ENCODE measurements at places on chromosomes 11 and 22.

- peaks cover 87% of the 10 kb centered on the region for H3K27me3 ChIP-seq
- H3K4me1 ChIP-seq: no peaks in the 10 kb centered on the region
- H3K36me3 ChIP-seq: no peaks in the 10 kb centered on the region
Observed at GRCh38 chr11:69924308-69925161, 105.3 kb upstream of the FGF3 start.

- H3K27ac ChIP-seq: no peak overlapping the region
- no peak overlapping the region for H3K4me3 ChIP-seq
- no peaks in the 10 kb centered on the region for H3K4me1 ChIP-seq
- peaks cover 47% of the 10 kb centered on the region for H3K27me3 ChIP-seq
Observed at GRCh38 chr11:35541621-35542375, 16.4 kb upstream of the PAMR1 start.

- no peaks in the 10 kb centered on the region for H3K4me1 ChIP-seq
- H3K27ac ChIP-seq: no peak overlapping the region
- H3K4me3 ChIP-seq: no peak overlapping the region
- no peaks in the 10 kb centered on the region for H3K36me3 ChIP-seq
- no peaks in the 10 kb centered on the region for H3K27me3 ChIP-seq
Observed at GRCh38 chr11:115895594-115895993, 391.4 kb upstream of the CADM1 start.

GRCh38 chr11:24070435-24070834 lies 426.4 kb upstream of the LUZP2 start:
- no peaks in the 10 kb centered on the region for H3K4me1 ChIP-seq
- DNase-seq: no peak
- no peaks in the 10 kb centered on the region for H3K36me3 ChIP-seq
- H3K27ac ChIP-seq: no peak overlapping the region
- H3K4me3 ChIP-seq: no peak overlapping the region

DNA sequence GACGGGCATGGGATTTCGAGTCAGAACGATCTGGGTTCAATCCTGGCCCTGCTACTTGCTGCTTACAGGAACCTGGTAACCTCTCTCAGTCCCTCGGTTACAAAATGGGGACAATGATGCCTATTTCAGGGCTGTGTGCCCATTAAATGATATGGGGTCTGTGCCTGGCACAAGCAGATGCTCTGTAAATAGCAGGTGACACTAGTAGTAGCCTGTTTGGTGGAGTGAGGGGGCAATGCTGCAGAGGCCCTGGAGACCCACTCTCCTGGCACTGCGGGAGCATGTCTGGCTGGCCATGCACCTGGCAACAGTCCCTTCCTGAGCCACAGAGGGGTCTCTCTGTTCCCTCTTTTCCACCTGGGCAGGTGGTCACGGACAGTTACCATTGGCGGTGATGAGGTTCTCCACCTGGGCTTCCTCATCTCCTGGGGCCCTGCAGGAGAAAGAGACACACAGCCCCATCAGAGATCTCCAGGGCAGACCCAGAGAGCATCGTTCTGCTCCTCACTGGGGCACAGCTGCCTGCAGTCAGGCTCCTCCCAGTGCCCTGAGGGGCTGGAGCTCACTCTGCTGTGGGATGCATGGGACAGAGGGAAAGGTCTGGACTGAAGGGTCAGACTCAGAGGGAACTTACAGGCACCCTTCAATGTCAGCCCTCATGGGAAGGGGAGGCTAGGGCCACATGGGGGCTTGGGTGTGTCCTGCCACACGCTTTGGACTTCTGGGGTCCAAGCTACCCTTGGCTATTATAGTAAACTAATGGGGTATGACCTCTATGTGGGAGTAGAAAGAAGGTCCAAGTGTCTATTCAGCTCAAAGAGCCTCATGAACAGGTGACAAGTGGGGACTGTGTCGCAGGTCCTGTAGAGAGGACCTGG lies 15.6 kb upstream of the FXYD2 start:
- peaks cover 20% of the 10 kb centered on the region for H3K4me1 ChIP-seq
- H3K27me3 ChIP-seq: peaks cover 10% of the 10 kb centered on the region
- no peak overlapping the region for H3K4me3 ChIP-seq
- DNase-seq: no peak

DNA sequence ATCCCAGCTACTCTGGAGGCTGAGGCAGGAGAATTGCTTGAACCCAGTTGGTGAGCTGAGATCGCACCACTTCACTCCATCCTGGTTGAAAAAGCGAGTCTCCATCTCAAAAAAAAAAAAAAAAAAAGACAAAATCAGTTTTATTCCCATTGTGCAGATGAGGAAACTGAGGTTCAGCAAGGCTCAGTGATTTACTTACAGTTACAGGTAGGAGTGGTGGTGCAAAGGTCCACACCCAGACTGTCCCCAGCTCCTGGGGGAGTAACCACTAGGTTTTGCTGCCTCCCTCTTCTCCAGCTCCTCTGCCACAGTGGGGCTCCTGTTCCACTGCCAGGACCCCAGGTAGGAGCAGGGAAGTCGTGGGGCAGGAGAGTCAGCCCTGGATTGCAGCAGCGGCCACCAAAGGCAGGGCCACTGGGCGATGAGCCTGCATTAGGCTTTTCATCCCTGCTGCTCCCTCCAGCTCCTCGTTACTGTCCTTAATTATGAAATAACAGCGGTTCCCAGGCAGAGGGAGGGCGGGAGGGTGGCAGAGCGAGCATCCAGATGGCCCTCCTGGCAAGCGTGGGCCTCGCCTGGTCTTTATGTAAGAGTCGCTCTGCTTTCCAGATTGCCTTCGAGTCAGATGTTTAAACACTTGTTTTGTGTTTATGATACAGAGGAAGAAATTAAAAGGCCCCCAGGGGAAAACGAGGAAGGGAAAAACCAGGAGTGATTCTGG lies 15.5 kb upstream of the RASD2 start:
- no peaks in the 10 kb centered on the region for H3K36me3 ChIP-seq
- H3K4me3 ChIP-seq: no peak overlapping the region
- no peaks in the 10 kb centered on the region for H3K4me1 ChIP-seq
- DNase-seq: no peak
- H3K27ac ChIP-seq: no peak overlapping the region

GRCh38 chr22:27349456-27349855 lies 452.1 kb downstream of the MN1 start:
- no peaks in the 10 kb centered on the region for H3K36me3 ChIP-seq
- no peak overlapping the region for H3K4me3 ChIP-seq
- DNase-seq: no peak
- H3K4me1 ChIP-seq: no peaks in the 10 kb centered on the region

DNA sequence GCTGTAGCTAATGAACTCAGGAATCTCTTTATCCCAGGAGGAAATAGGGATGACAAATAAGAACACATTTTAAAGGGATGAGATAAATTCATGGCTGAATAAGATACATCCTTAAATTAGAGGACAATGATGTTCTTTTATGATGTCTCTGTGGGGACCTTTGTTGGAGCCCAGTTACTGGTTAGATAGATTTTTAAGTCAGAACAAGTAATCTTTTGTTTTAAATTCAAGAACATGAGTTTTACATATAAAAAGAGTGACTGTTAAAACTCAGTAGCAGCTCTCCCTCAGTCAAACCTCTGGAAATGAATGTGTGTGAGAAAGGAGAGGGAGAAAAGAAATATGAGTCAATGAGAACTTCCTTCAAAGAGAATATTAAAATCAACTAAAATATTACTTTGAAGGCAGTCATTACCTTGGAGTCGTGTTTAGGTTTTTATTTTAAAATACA lies 241.6 kb downstream of the SWAP70 start:
- H3K4me1 ChIP-seq: no peaks in the 10 kb centered on the region
- no peaks in the 10 kb centered on the region for H3K27me3 ChIP-seq
- no peak overlapping the region for H3K4me3 ChIP-seq
- DNase-seq: no peak

DNA sequence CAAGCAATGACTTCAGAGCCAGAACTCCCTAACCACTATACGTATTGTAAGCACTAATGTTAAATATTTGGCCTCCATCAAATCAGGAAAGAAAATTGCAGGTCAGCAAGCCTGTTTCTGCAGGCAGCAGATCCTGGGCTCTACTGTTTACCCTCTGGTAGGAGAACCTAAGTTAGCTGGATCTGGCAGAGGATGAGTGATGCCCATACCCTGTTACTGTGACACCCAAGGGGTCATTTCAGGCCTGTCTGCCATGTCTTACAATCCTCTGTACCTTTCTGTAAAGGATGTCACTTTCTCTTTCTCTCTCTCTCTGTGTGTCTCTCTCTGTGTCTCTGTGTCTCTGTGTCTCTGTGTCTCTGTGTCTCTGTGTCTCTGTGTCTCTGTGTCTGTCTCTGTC lies 106.9 kb downstream of the CSNK2A3 start:
- H3K36me3 ChIP-seq: peaks cover 3% of the 10 kb centered on the region
- DNase-seq: no peak
- no peak overlapping the region for H3K4me3 ChIP-seq
- H3K27ac ChIP-seq: peak overlapping the region; percentile 84

GRCh38 chr11:103586756-103587155 lies 449.7 kb upstream of the DDI1 start:
- H3K27me3 ChIP-seq: peaks cover 15% of the 10 kb centered on the region
- H3K27ac ChIP-seq: no peak overlapping the region
- H3K4me1 ChIP-seq: no peaks in the 10 kb centered on the region
- no peak for DNase-seq
- H3K4me3 ChIP-seq: no peak overlapping the region

GRCh38 chr11:36394926-36395325 lies 98.8 kb downstream of the PRR5L start:
- H3K27ac ChIP-seq: peak overlapping the region; percentile 86
- no peak overlapping the region for H3K4me3 ChIP-seq
- H3K4me1 ChIP-seq: peaks cover 64% of the 10 kb centered on the region
- no peaks in the 10 kb centered on the region for H3K27me3 ChIP-seq
- DNase-seq: no peak
- peaks cover 64% of the 10 kb centered on the region for H3K36me3 ChIP-seq

DNA sequence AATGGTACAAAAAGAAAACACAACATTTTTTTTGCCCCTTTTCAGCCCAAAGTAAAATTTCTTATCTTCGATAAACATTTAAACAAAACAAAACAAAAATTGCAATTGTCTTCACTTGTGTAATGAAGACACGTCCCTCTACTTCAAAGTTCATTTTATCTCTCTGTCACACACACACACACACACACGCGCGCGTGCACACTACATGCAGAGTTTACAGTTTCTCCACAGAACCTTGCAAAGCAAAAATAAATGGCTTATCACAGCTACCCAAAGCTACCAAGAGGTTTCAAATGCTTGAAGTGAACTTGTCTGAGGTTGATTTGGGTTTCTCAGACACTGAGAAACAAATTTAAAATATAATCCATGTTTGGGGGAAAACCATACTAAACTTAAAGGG lies 72.3 kb downstream of the ETS1 start:
- peak overlapping the region; percentile 96 for H3K4me3 ChIP-seq
- no peak for DNase-seq
- H3K27me3 ChIP-seq: no peaks in the 10 kb centered on the region
- peaks cover 72% of the 10 kb centered on the region for H3K4me1 ChIP-seq

DNA sequence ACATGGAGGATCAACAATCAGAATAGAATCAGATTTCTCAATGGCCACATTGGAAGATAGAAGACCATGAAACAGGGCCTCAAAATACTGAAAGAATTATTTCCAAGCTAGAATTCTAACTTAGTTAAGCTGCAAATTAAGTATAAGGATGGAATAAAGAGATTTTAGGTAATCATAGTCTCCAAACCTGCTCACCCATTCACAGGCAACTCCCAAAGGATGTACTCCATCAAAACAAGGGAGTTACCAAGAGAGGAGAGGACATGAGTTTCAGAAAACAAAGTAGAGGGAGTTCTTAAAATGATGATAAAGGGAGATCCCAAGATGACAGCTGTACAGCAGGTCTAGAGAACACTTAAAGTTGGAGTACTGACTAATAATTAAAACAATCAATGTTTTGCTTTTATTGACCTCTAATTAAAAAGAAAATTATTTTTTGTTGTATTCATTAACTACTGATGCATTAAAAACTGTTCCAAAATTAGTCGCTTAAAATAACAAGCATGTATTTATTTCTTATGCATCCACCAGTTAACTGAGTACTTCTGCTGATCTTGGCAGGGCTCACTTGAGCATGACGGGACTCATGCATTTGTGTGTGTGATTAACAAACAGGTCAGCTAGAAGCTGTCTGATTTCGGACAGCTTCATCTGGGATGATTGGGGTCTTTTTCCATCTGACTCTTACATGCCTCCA lies 95.6 kb downstream of the CD44 start:
- no peak for DNase-seq
- peaks cover 31% of the 10 kb centered on the region for H3K36me3 ChIP-seq
- peak overlapping the region; percentile 84 for H3K27ac ChIP-seq
- H3K27me3 ChIP-seq: no peaks in the 10 kb centered on the region

DNA sequence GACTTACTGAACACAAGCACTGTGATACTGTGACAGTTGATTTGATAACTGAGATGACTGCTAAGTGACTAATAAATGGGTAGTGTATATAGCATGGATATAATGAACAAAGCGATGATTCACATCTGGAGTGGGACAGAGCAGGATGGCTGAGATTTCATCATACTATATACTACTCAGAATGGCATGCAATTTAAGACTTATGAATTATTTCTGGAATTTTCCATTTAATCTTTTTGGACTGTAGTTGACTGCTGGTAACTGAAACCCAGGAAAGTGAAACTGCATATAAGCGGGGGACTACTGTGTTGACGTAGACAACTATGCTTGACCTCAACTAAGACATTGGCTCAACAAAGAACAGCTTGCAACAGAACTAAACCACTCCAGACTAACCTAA lies 20.0 kb upstream of the NUCB2 start:
- H3K4me3 ChIP-seq: no peak overlapping the region
- no peak for DNase-seq
- H3K36me3 ChIP-seq: peaks cover 5% of the 10 kb centered on the region
- H3K4me1 ChIP-seq: peaks cover 5% of the 10 kb centered on the region
- H3K27me3 ChIP-seq: peaks cover 4% of the 10 kb centered on the region

- H3K4me1 ChIP-seq: no peaks in the 10 kb centered on the region
- no peaks in the 10 kb centered on the region for H3K27me3 ChIP-seq
- H3K36me3 ChIP-seq: no peaks in the 10 kb centered on the region
- no peak for DNase-seq
- H3K27ac ChIP-seq: no peak overlapping the region
Observed at GRCh38 chr11:133803026-133803425, 42.3 kb downstream of the SPATA19 start.

- no peaks in the 10 kb centered on the region for H3K27me3 ChIP-seq
- peaks cover 15% of the 10 kb centered on the region for H3K36me3 ChIP-seq
- DNase-seq: no peak
- H3K27ac ChIP-seq: peak overlapping the region; percentile 59
- no peak overlapping the region for H3K4me3 ChIP-seq
Observed at GRCh38 chr11:12200991-12201985, 90.9 kb downstream of the MICAL2 start.

Data from effector memory CD8-positive, alpha-beta T cell (primary cell).